Inflammatory macrophage treated with lipopolysaccharide for 4 hours (primary cell): ENCODE measurements at places on chromosomes 11 and 22.

GRCh38 chr11:126109941-126110731, 47.5 kb upstream of the CDON start:
- DNase-seq, result no peak

- peak; percentile 35 for DNase-seq
Observed at GRCh38 chr11:78560826-78561484, 13.7 kb downstream of the NARS2 start.

DNA sequence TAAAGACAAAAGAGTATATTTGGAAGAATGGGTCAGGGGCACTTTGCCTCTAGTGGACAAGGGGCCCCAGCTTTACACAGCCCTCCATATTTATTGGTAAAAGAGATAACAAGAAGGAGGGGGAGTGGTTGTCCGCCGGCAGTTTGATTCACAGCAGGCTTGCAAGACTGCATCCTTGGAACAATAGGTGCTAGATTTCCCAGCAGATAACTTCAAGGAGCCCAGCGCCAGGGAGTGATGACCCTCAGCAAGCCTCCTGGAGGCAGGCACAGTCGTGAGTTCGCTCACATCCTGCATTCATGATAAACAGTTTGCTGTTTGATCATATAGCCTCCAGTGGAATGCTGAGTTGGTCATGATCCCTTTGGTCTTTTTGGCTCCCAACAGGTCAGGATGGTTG, 67.8 kb upstream of the INCENP start:
- no peak for DNase-seq

DNA sequence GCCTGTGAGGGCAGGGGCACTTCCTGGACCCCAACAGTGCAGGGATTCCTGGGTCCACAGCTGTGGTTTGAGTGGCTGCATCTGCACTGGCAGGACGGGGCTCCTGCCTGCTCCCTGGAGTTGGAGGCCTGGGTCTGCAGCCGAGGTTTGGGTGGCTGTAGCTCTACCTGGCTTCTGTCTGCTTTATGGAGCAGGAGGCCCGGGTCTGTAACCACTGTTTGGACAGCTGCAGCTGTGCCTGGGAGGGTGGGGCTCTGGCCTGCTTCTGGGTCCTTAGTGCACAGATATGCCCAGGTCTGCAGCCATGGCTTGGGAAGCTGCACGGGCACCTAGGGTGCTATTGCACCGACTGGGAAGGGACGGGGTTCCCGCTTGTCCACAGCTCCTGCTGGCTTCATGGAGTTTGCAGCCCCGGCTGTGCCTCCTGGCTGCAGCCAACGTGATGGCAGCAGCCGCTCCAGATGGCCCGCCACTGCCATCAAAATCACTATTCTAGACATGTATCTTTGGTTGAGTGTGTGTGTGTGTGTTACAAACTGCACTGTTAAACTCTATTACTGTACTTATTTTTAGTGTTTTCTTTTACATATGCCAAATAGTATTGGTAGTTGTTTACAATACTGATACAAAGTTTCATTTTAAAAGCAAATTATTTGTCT, 412.3 kb upstream of the KIRREL3 start:
- no peak for DNase-seq

DNA sequence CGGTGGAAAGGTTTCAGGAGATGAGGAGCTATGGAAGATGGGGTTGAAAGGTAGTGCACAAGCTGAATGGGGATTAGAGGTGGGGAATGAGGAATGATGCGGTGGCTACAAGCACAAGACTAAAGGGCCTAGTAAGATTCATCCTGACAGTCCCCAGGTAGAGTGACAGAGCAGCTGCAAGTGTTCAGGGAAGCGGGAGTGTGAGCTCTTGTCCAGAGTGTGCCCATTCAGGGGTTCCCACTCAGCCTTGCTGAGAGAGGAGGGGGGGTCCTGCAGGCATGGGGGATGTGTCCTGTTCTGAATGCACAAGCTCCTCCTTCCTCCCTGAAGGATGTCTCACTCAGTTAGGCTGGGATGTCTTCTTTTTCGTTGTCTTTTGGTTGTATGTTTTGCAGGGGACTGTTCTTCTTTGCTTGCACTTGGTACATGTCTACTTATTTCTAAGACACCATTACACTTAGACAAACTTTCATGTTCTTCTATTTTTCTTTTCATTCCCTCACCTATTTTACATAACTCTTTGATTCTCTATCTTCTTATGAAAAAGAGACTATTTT, 25.8 kb upstream of the CLPB start:
- DNase-seq, result no peak

DNA sequence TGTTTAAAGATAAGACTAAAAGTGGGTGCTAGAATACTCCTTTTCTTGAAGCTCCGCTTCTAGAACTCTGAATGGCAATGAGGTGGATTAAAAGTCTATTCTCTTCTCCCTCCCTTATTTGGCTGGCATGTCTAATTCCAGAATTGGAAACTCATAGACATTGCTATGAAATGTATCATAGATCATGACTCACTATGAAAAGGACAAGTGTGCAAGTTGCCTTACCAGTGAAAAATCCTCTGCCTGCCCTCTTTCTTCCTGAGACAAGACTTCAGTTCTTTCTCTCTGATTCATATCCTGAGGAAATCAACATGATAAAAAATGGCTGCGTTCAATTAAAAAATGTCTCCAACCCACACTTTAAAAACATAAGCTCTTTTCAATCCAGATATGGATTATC, 73.2 kb upstream of the BLID start:
- no peak for DNase-seq

- no peak for DNase-seq
Observed at GRCh38 chr11:116856423-116856822, 19.0 kb upstream of the APOA1 start.

DNA sequence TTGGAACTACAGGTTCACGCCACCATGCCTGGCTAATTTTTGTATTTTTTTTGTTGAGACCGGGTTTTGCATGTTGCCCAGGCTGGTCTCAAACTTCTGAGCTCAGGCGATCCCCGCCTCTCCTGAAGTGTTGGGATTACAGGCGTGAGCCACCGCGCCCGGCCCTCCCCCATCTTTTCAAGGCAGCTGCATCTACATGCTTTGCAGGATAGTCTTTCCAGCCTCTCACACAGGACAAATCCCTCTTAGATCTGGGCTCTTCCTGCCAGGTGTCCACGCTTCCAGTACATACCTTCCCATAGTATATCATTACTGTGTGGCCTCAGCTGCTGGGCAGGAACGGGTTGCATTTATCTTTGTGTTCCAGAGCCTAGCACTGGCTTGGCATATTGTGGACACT, 49.7 kb downstream of the C11orf96 start:
- no peak for DNase-seq

DNA sequence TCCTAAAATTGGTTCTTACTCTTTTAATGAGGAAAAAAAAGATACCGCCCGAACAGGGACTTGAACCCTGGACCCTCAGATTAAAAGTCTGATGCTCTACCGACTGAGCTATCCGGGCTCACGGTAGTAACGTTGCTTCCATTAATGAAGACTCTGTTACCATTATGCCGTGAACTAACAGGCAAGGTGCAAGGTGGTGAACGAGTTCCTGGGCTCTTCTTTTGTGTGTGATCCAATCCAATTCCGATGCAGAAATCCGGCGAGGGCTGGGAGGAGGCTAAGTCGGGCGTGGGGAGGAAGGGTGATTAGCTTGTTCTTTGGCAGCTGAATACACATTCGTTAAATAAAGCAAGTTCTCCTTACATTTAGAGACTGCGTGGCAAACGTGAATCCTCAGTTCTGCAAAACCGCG, 49.0 kb downstream of the OR4D9 start:
- DNase-seq, result peak; percentile 65

DNA sequence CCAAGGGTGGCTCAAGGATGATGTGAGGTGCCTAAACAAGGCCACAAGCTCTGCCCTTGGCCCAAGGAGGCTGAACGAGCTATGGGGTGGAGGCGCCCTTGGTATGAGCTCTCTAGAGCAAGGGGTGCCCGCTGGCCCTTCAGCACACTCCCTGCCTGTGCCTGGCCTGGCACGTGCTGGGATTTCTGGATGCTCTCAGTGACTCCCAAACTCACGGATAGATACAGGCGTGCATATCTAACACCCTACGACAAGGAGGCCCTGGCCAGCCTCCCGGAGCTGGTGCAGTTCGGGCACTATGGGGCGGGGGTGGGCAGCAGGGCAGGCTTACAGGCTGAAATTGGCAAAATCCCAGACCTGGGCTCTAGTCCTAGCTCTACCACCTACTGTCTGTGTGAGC, 30.6 kb downstream of the SCUBE1 start:
- DNase-seq, result no peak

DNA sequence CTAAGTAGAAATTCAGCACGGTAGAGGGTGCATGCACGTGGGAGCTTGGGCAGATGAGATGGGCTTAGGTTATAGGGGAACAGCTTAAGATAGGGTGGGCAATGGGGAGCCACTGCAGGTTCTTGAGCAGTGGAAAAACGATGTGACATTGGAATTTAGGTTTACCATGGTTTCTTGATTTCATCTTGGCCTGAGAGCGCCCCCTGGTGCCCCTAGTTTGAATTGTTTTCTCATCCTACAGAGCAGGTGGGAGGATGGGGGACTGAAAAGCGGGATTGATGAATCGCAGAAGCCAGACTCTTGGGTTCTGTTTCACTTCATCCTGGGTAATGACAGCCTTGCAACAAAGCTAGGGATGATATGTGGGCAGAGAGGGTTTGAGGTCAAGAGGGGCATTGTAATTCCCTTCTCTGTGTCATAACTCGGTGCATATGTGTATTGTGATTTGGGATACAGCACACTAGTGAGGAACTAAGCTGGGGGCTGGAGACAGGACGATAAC, 6.7 kb upstream of the MCAM start:
- peak; percentile 63 for DNase-seq

DNA sequence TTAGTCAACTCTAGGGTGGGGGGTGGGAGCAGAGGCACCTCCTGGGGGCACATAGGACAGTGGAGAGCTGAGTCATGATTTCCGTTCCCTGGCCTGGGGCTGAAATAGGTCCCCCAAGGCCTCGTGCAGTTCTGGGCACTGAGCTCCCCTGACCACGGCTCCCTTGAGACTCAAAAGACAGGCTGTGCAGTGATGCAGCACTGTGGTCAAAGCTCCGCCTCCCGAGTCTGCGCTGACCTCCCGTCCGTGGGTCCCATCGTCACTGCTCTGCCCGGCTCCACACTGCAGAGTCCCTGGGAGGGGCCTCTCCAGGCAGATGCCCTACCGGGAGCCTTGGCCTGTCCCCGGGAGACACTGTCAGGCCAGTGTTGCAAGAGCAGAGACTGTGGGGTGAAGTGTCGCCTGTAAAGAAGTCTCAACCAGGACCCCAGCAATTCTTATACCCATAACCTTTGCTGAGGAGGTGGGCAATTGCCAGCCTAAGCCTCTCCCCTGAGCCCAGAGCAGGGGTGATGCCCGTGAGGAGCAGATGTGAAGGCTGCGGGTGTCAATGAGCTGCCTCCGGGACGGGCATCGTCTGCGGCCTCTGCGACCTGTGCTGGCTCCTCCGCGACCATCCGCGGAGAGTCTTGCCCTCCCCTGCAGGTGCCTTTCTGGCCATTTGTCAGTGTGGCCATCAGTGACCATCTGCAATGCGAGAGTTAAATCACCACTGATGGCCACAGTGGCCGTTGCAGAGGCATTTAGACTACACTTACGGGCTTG, 877.3 kb downstream of the BRD1 start:
- DNase-seq, result no peak

- DNase-seq, result no peak
Observed at GRCh38 chr11:80860632-80861031, 1419.8 kb upstream of the TENM4 start.

DNA sequence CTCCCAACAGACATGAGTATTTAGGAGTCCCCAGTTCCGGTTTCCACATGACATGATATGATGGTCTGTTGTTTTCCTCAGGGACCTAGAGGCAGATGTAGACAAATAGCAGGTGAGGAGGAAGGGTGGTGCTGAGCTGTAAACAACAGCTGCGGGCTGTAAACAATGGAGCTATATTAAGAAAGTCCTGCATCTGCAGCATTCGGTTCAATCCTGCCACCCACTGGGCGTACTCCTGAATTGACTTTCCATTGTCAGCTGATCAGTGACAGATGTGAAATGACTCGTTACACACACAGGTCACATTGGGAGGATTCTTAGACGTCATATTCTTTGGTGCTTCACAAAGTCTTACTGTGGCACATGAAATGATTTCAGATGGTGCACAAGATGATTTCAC, 26.8 kb upstream of the RAG1 start:
- DNase-seq, result peak; percentile 74

GRCh38 chr22:17410576-17410975, 41.3 kb downstream of the CECR2 start:
- no peak for DNase-seq

DNA sequence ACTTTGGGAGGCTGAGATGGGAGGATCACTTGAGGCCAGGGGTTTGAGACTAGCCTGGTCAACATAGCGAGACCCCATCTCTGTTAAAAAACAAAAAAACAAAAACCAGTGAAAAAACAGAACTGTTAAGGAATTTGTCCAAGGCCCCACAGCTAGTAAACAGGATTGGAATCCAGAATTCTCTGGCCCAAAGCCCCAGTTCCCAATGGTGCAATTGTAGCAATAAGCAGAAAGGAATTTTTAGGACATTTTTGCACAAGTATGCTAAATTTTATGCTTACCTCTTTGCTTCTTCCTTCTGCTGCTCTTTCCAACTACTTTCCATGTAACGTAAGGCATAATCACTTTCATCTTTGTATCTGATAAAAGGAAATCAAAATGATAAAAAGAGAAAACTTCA, 11.6 kb downstream of the MISFA start:
- DNase-seq, result no peak

GRCh38 chr11:111731821-111732220, 34.4 kb downstream of the PPP2R1B start:
- no peak for DNase-seq

DNA sequence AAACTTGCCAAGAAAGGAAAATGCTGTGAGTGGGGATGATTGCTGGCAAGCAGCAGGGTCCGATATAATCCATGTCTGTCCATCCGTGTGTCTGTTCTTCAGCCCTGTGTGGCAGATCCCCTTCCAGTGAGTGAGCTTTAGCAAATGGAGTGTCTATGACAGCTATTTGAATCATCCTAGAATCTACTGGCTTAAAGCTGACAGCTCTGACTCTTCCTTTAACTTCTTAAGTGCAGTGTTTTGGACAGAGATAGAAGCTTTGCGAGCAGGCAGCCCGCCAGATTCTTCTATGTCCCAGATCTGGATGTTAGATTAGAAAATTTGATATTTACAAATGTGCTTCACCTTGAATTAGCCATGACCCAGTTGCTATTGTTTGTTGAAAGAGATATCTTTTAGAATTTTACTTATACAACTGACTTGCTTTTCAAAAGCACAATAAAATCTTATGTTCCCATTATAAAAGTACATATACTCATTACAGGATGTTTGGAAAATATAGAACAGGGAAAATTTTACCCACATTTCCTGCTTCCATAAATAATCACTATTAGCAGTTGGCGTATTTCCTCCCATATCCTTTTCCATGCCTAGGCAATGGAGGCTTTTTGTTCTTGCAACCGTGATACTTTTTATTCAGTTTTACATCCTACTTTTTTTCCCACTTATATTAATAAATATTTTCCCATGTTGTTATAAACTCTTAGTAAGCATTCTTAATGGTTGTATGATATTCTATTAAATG, 124.5 kb downstream of the COMMD9 start:
- DNase-seq, result no peak

GRCh38 chr22:48887394-48888332, 940.0 kb downstream of the BRD1 start:
- no peak for DNase-seq

- no peak for DNase-seq
Observed at GRCh38 chr22:38655519-38656255, 505 bp downstream of the FAM227A start.
